ENCODE measurements at places on chromosomes 2 and 18.

GRCh38 chr2:25251422-25252273 lies 83.3 kb upstream of the POMC start:
- peak; percentile 84 for DNase-seq

GRCh38 chr2:157903151-157903550 lies 27.0 kb upstream of the ACVR1 start:
- no peak for DNase-seq

GRCh38 chr2:112310906-112311305 lies 35.5 kb downstream of the ZC3H6 start:
- no peak for DNase-seq

GRCh38 chr2:239258248-239258647 lies 142.6 kb downstream of the HDAC4 start:
- no peak for DNase-seq

DNA sequence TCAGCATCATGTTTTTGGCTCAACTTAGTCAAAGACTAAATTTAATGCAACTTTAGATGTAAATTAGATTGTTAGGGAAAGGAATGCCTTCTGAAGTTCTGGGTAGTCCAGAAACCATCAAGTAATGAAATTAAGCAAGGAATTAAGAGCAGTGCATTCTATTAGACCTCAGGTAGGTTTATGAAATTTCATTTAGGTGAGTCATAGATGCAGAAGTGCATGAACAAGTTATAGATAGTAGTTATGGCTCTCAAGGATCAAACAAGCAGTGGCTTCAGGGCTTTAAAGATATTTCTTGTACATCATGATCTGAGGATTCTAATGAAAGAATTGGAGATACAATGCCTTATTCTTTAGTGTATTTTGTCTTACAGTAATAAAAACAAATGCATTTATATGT lies 25.4 kb upstream of the SPOPL start:
- DNase-seq, result no peak

DNA sequence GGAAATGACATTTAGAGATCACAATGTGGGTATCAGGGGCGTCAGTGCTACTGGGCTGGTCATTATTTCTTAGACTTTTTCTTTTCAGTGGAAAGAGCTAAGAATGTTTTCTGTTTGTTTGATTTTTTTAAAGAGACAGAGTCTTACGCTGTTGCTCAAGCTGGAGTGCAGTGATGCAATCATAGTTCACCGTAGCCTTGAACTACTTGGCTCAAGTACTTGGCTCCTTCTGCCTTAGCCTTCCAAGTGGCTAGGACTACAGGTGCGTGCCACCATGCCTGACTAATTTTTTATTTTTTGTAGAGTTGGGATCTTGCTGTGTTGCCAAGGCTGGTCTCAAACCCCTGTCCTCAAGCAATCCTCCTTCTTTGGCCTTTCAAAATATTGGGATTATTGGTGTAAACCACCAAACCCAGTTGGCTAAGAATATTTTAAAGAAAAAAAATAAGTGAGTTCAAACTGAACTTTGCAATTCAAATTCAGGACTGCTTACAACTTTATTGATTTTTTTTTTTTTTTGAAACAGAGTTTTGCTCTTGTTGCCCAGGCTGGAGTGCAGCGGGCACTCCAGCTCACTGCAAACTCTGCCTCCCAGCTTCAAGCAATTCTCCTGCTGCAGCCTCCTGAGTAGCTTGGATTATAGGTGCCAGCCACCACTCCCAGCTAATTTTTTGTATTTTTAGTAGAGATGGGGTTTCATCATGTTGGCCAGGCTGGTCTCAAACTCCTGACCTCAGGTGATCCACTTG lies 154.2 kb downstream of the MIB1 start:
- DNase-seq, result no peak

- no peak for DNase-seq
Observed at GRCh38 chr2:74416778-74417177, 4.6 kb downstream of the C2orf81 start.

All from ecto neural progenitor cell (in vitro differentiated cells).